ENCODE measurements at places on chromosomes 7 and 10.

DNA sequence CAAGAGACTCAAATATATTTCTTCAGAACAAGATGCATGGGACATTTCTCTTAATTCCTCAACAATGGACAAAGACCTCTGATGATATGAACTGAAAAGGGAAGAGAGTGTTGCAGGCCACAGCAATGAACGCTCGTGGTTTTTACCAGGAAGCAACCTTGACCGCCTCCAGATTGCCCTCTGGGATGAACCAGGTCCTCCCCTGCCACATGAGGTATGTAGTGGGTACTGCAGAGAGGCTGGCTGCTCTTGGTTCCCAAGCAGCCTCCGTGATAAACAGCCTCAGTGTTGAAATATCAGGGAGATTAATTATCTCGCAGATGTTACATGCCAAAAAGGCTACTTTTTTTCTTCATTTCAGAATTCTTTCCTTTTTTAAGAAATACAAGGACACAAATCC, 338.8 kb downstream of the ELMO1 start:
- no peak for DNase-seq

DNA sequence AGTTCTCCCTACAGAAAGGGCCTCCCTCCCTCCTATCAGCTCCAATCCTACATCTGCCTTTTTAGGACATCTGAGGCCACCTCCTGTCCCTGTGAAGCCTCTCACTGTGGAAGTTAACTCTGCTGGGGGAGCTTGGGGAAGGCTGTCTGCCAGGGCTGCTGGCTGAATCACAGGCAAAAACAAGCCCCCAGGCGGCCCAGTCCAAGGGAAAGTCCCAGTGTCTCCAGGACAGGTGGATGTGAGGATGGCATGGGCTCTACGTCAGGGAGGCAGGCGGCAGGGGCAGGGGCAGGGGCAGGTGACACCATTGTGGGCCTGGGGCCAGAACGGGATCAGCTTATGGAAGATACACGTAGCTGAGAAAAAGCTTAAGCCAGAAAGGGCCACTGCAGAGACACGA, 240.2 kb downstream of the MAD1L1 start:
- no peak for DNase-seq

- DNase-seq: no peak
These were observed 14.7 kb downstream of the CFAP58 start for GRCh38 chr10:104368381-104368780.

DNA sequence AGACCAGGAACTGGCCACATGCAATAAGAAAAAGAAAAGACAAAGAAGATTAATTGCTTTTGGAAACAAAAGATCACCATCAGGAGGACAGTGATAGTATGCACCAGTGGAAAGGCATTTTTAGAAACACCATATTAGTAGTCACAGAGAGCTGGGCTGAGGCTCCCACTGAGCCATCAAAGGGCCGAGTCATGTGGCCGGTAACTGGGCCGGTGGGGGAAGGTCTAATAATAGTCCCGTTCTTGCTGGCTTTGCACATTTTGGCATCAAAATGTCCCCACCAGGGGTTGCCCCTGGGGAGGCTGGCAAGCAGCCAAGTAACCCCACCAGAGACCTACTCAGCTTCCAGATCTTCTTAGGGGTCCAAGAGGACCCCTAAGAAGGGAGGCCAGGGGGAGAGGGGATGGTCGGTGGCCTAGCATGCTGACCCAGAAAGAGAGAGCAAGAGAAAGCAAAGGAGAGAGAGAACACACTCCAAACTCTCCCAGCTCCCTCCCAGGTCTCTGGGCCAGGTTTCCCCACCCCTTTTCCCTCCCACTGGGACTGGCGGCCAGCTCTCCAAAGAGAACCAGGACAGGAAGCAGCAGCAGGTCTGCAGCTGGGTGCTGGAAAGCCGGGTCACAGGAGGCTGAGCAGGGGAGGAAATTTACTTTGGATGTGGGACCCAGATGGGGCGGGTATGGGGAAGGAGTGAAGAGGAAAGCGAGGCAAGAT, 70.2 kb upstream of the FGFR2 start:
- no peak for DNase-seq

DNA sequence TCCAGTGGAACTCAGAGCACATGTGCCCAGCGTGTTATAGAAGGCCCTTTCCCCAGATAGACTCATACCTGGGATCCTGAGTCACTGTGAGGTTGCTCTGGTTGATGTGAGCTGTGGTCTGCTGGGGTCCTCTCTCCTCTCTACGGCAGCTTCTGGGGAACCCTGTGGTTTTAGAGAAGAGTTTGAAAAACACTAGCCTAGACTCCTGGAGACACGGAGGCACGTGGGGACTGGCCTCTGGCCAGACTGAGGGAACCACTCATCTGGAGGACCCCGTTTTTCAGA, 10.3 kb downstream of the ZNF775 start:
- no peak for DNase-seq

All from neuronal stem cell (in vitro differentiated cells).